ENCODE measurements at places on chromosomes 12 and 14.

- no peak for DNase-seq
Measured at GRCh38 chr12:13114251-13115052, 11.0 kb upstream of the GSG1 start.

DNA sequence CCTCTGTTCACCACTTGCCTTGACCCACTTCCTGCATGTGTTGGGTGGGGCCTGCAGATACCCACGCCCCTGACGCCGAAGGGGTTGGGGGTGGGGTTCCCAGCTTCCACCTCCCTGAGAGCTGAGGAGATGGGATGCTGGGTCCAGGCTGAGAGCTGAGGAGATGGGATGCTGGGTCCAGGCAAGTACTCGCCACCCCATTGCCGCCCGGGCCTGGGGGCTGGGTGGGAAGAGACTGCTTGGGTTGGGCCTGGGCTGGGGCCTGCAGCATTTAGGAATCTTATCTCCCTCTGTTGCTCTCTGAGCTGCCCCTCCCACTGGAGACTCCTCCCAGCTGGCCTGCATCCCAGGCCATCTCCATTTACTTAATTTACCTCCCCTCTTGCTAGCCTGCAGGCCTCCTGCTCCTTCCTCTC is 17.4 kb downstream of the TEAD4 start:
- DNase-seq: no peak

DNA sequence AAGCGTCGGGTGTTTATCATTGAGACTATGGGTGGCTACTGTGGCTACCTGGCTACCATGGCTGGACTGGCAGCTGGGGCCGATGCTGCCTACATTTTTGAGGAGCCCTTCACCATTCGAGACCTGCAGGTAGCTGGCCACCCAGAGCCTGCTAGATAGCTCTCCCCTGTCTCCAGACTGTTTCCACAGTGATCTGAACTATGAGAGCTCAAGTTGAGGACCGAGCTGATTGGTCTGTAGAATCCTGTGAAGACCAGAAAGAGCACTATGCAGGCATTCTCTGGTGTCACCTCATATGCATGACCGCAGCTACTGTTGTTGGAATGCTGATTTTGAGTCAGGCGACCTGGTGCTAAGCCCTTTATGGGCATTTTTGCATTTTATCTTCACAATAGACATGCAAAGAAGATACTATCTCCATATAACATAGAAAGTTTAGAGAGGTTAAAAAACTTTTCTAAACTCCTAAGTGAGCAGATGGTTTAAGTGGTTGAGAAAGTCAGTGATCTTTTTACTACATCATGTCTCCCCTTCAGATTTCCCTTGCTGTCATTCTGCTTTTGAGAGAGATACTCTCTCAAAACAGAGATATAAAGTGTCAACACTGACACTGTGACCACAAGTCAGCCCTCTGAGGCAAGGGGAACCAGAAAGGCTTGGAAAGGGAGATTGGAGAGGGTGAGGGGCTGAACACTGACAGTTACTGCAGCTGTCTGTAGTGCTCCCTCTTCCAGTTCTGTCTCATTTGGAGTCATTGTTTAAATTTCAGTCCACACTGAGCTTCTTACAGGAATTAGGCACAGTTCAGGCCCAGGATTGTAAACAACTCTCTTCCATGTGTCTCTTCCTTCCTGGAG is 14.3 kb downstream of the ASB8 start:
- no peak for DNase-seq

DNA sequence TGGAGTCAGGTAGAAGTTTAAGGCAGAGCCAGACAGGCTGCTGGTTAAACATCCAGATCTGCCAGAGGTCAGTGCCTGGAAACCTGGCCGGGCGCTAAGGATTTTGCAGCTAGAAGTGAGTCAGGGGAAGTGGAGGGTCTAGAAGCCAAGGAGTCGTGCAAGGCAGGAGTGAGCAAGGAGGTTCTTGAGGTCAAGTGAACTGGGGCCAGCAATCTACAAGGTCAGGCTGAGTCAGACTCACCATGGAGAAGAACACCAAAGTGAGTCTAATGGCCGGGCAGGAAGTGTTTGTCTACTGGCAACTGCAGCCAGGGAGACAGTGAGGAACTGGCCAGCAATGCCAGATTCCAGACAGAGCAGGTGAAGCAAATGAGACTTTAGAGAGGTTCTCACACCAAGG is 628.2 kb downstream of the ETNK1 start:
- no peak for DNase-seq

DNA sequence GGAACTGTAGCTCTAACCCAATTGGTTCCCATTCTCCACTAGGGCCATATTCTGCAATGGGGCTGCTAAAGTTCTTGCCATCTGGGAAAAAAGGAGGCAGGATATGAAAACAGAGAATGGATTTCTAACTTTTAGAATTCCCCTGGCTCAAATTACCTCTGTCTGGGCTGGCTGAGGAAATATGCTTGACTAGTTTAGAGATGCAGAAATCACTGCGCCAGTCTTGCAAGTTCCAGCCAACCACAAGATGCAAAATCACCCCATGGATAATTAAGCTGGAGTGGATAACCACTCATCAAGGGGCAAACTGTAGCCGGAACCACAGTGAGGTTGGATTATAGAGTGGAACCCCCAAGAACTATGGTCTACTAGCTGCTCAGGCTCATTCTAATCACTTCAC is 126.3 kb downstream of the RALGAPA1 start:
- no peak for DNase-seq

- DNase-seq: no peak
Measured at GRCh38 chr14:62736048-62737043, 308.9 kb downstream of the KCNH5 start.

DNA sequence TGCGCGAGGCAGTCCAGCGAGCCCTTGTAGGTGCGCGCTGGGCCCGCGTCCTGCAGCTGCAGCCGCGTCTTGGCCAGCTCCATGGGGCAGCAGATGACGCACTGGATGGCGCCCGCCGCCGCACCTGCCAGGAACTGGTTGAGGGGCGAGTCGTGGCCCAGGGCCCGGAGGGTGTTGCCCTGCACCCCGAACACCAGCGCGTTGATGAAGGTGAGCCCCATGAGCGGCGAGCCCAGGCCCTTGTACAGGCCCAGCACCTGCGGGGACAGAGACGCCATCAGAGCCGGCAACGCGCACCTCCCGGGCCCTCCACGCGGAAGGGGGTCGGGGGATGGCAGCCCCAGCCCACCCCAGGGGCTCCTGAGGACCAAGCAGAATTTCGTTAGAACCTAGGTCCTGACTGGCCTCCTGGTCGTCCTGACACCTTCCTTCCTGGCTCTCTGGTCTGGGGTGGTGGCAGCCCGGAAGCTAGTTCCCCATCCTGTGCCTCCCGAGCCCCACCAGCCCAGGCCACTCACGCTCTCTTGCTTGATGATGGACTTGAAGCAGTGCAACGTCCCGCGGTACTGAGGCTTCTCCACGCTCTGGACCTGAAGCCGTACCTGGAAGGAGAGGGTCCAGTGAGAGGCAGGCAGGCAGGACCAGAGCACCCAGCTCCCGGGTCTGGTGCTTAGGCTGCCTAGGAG is 13.3 kb downstream of the SLC25A29 start:
- DNase-seq: peak; percentile 51

DNA sequence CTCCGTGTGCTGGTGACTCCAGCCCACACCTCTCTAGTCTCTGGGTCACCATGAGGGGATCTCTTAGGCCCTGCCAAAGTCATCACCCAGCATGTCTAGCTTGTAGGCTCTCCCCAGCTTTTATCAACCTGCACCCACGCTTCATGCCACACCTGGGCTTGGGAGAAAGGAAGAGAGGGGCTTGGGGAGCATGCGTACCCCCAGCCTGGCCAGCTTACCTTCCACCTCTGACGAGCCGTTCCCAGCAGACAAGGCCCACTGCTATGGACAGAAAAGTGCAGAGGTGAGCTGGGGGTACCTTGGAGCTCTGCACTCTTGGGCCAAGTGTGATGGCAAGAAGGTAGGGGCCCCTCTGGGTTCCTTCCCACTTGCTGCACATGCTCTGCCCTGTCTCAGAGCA is 1.7 kb downstream of the PGF start:
- no peak for DNase-seq

DNA sequence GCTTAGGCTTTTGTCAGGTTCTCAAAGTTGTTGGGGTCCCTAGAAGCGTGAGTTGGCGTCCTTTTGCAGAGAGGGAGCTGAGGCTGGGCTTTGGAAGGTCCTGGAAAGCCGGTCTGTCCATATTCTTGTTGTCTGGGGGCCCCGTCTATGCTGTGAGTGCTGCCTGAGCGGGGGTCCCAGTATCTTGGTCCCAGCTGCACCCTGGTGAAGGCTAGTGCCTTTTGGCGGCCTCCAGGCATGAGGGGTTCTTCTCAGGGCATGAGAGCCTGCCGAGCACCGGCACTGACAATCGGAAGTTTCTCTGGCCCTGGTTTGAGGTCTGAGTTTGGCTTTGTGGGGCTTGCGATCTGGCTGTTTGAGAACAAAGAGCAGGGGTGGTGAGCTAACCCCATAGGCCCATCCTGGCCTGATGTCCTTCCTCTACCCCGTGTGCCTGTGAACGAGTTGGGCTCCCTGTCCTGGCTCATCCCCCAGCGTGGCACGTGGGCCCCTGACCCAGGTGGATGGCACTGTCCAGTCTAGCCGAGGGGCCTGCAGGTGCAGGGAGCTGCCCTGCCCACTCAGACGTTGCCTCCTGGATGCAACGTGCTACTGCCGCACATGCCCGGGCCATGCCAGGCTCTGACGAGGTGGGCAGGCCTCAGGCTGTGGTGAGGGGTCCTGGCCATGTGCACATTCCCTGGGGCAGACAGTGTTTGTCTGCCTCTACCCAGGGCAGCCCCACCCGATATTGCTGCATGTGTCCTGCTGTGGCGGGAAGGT is 3.9 kb downstream of the CEP170B start:
- DNase-seq: no peak

- no peak for DNase-seq
Measured at GRCh38 chr12:121883315-121883660, 5.3 kb upstream of the PSMD9 start.

DNA sequence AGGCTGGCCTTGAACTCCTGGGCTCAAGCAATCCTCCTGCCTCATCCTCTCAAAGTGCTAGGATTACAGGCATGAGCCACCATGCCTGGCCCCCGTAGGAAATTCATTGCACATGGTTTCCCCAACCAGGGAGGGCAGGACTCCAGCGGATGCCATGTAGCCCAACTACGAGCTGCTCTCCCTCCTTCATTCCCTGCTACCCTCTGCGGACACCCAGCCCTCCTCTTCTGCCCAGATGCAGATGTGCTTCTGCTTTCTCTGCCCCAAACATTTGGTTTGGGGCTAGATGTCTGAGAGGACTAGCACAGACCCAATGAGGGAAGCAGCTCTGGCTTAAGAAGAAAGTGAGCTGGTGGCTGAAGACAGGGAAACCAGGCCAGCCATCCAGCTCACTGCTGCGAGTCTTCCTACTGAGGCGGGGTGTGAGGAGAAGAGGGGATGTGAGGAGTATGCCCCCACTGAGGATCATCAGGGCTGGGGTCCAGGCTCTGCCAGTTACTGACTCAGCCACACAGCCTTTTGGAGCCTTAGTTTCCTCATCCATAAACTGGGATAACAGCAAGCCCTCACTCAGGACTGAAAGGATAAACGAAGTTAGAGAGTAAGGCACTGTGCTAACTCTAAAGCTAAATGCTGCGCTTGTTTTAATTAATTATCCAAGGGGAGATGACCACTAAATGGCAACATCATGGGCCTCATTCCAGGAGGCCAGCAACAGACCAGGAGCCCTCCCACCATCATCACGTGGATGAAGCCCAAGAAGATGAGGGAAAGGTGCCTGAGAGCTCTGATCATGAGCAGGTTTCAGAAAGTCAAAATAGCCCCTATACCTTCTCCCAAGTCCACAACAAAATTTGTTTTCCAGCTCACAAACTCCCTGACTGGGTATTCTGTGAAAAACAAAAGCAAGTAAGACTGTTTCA is 10.9 kb downstream of the CTDSP2 start:
- DNase-seq: no peak

DNA sequence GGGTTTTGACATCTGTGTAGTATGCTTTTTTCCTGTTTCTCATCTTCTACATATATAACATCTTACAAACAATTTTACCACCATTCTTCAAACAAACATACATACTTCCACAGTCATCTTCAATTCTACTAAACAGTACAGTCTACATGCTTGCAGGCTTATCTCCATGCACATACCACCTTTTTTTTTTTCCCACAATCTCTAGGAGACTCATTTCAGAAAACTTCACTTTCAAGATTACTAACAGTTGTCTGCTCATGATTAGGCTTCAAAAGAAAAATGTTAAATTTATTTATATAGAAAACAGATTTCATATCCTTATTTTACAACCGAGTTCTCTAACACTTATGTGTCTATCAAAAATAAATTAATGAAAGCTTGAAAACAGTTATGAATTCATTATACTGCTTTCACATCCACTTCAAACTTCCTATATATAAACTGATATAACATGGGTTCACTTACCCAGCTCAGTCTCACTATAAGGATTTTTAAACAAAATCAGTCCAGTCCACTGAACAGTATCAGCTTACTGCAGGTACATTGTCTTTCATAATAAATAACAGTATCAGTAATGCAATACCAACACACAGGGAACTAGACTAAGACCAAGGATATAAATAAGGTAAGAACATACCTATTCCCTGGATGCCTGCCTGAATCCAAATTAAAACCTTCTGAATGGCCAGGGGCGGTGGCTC is 42.5 kb downstream of the LRP6 start:
- no peak for DNase-seq

- DNase-seq: no peak
Measured at GRCh38 chr14:33846100-33846824, 104.6 kb downstream of the EGLN3 start.

DNA sequence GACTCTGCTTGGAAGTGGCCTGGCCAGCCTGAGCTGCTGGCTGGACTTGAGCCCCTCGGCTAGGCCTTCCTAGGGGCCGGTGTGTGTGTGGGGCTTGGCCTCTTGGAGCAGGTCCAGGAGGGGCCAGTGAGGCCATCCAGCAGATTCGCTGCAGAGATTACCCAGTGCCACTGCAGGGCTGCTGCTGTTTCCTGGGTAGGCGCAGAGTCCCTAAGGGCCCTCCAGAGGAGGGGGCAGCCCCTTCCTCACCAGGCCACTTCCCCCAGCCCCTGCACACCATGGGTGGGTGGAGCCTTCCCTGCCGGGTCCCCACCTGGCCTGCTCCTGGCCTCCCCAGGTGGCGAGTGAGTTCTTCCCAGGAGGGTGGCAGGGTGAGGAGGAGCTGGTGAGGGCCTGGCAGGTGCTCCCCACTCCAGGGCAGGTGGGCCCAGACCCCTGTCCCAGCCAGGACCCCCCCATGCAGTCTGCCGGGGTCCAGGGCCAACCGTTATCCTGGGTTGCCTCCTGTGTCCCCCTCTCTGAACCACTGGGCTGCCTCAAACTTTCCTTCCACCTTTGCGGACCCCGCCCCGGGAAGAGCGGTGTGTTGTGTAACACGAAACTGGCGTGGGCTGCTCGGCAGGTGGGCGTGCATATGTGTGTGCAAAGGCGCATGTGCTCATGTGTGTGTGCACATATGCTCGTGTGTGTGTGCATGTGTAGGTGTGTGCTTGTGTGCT is 25.1 kb downstream of the ASPG start:
- DNase-seq: no peak
